ENCODE measurements at places on chromosomes 6 and 20.

- no peak for DNase-seq
Measured at GRCh38 chr6:106908386-106908840, 66.1 kb downstream of the CD24 start.

- DNase-seq = no peak
Measured at GRCh38 chr6:129031051-129031599, 148.2 kb downstream of the LAMA2 start.

DNA sequence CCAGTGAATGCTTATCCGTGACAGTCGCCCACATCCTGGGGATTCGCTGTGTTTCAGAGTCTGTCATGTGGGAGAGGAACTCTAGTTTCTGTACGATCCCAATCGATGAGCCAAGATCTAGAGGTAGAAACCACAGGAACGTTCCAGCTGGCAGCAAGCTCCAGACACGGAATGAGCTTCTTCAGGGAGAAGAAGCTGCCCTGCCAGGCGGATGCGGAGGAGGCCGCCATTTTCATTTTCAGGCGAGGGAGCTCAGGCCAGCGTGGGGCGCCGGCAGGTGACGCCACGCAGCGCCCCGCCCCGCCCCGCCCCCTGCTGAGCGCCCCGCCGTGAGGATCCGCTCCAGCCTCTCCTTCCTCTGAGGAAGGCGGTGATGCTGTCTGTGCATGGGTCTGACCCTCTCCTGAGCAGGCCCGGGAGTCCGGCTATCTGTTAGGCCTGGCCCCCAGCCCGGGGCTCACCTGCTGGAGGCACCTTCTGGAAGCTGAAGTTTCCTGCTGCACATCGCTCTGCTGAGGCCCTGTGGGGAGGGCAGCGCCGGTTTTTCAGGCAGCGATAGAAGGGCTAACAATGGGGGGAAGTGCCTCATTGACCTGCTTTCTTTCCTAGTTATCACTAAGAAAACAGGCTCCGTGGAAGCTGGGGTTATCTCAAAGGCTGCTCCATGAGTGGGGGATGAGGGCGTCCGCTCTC, 147.5 kb downstream of the ERMARD start:
- DNase-seq = no peak

- DNase-seq = peak; percentile 33
Measured at GRCh38 chr20:57089699-57090144, 176.7 kb downstream of the BMP7 start.

GRCh38 chr20:58352468-58352867, 36.6 kb upstream of the VAPB start:
- DNase-seq = no peak

- DNase-seq = peak; percentile 65
Measured at GRCh38 chr6:27687154-27688013, 214.5 kb upstream of the ZNF184 start.

DNA sequence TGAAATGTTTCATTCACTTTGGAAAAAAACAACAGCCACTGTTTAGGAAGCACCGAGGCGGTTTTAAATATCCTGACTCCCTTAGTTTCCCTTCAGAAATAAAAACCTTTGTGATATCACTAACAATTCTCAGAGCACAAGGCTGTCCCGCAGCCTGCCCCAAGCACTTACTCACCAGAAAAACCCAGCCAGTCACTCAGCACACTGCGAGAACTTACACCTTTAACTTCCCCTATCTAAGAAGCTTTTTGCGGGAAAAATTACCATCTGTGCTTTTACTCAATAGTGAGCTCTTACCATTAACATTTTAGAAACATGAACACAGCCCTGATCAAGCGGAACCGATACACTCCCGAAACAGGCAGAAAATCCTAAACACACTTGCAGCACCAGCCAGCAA, 9.3 kb downstream of the ZBTB46 start:
- DNase-seq = no peak

GRCh38 chr20:49882171-49882970, 33.0 kb downstream of the SPATA2 start:
- DNase-seq = no peak

DNA sequence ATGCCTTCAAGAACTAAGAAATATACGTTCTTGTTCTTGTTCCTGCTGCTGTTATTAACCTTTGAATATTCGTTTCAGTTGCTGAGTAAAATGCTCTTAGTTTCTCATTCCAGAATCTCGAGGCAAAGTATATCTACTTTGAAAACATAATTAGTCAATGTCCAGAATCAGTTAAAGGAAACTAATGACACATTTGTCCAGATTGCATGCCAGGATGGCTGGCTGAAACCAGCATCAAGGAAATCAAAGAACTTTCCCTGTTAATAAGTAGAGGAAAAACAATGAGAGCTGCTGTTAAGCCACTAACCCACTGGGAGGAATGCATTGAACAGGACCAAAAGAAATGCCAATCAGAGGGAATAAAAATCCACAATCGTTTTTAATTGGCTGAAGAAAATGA, 196.9 kb downstream of the ALDH8A1 start:
- no peak for DNase-seq

- no peak for DNase-seq
Measured at GRCh38 chr6:85191656-85192055, 258.2 kb upstream of the NT5E start.

GRCh38 chr20:51125780-51126179, 102.9 kb upstream of the KCNG1 start:
- no peak for DNase-seq

DNA sequence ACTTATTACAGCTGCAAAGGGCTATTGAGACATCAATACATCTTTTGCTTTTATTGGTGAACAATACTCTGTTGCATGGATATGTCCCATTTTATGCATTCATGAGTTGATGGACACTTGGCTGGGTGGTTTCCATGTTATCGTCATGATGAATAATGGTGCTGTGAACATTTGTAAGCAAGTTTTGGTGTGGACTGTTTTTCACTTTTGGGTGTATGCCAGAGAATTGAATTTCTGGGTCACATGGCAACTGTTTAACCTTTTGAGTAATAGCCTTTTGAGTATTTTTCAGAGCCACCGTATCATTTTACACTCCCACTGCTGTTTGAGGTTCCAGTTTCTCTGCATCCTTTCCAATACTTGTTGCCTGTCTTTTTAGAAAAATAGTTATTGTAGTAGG, 107.0 kb downstream of the JARID2 start:
- DNase-seq = no peak

- DNase-seq = no peak
Measured at GRCh38 chr20:38697306-38697705, 27.0 kb upstream of the SLC32A1 start.

DNA sequence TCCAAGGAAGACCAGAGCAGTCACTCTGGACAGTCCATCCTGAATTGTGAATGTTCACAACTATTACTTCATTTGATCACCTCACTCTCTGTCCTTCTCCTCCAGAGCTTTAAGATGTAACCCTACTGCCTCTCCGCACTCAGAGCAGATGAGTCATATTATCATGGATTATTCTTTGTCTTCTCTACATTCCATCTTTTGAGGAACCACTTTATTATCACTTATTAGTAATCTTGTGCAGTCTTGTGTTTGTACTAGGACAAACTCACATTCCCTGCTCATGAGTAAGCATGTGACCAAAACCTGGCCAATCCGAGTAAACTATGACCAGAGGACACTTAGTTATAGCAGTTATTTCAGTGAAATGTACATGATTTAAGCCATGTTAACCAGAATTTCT, 401.5 kb upstream of the ADGRB3 start:
- DNase-seq = no peak

DNA sequence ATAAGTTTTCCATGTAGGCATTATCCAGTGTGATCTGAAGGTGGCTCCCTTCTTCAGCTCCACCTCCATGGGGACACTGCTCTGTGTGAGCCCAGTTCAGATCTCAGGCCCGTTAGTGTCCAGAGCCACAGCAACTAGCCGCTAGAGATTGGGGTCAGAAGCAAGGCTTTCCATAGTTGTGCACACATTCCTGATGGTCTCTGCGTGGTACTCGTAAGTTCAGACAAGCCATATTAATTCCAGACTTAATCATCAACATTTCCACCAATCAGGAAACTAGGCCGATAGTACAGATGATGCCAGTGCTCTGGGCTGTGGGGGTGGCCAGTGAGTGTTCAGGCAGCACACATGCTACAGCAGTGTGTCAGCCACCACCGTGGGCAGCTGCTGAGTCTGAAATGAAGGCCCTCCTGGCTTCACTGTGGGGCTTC, 17.5 kb upstream of the SYNCRIP start:
- no peak for DNase-seq

DNA sequence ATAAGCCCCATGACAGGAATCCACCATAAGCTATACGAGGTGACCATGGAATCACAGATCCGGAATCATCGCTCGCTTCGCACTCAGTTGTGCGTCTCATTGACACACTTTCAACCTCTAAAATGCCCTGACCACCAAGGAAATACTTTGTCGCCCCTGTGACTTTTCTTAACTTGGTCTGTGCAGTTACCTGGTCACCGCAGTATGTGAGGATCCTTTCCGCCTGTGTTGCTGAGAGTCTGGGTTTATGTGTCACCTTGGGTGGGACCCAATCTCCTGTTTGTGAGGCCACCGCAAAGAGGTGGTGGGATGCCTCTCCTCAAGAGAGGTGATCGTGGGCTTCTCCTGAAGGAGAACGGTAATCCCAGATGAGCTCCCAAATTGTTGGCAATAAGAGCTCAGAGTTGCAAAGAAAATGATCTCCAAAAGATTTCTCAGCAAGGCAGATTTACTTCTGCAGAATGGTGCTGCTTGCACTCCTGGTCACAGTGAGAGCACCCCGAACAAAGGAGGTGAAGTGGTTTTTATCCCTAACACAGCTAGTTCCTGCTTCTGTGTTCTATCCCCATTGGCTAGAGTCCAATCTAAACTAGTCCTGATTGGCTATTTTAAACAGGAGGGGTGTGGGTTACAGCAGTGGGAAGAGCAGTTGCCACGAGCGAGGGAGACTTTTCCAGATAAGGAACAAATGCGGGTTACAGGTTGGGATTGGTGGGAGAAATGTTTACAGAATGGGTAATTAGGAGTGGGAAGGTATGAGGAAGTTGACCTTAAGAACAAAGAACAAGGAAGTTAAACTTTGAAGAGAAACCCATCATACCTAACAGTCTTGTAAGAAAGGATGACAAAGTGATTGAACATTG, 9.1 kb upstream of the ZNFX1 start:
- DNase-seq = no peak

- no peak for DNase-seq
Measured at GRCh38 chr20:63855363-63856097, 5.8 kb upstream of the ABHD16B start.

GRCh38 chr20:59176812-59177211, 13.2 kb downstream of the ZNF831 start:
- DNase-seq = no peak

- no peak for DNase-seq
Measured at GRCh38 chr6:15148356-15148946, 97.4 kb upstream of the JARID2 start.

- no peak for DNase-seq
Measured at GRCh38 chr6:168016721-168017525, 19.5 kb downstream of the KIF25 start.

GRCh38 chr6:131063764-131064272, 773 bp upstream of the EPB41L2 start:
- no peak for DNase-seq

- no peak for DNase-seq
Measured at GRCh38 chr6:116165596-116165995, 39.7 kb upstream of the COL10A1 start.

DNA sequence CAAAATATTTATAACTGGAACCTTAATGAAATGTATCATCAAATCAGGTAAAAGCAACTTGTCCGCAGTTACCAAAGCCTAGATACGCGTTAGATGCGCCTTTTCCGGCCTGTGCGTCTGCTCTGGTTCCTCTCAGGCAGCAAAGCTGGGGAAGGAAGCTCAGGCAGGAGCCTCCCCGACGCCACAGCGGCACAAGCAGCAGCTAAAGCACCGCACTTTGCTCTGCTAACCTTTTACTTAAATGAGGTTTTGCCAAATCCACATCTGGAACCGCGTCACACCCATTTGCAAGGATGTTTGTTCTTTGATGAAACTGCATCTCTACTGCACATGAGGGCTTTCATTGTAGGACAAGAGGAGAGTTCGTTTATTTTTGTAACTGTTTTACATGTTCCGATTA, 36.8 kb downstream of the THBS2 start:
- no peak for DNase-seq

- no peak for DNase-seq
Measured at GRCh38 chr6:111782192-111782809, 91.0 kb downstream of the FYN start.

GRCh38 chr6:102458990-102459389, 1065.5 kb downstream of the GRIK2 start:
- no peak for DNase-seq

- DNase-seq = no peak
Measured at GRCh38 chr6:72857791-72858585, 236.1 kb downstream of the KCNQ5 start.

DNA sequence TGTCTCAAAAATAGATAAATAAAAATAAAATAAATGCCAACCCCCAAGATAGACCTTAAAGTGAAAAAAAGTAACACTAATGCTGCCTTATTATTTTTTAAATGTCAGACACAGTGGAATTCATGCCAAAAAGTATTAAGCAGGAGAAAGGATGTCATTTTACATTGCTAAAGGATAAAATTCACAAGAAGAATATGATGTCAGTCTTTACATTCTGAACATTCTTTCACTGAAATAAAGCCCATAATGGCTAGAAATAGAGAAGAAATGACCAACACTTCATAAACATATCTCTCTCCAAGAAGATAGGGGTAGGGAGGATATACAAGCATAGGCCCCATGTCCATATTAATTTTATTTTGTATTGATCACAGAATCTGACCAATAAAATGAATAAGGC, 47.4 kb downstream of the SLC23A2 start:
- DNase-seq = no peak

GRCh38 chr20:10670501-10671220, 3.1 kb downstream of the JAG1 start:
- no peak for DNase-seq

- DNase-seq = no peak
Measured at GRCh38 chr20:24523661-24524060, 54.2 kb downstream of the SYNDIG1 start.

- no peak for DNase-seq
Measured at GRCh38 chr6:16320533-16321340, 82.3 kb downstream of the GMPR start.

DNA sequence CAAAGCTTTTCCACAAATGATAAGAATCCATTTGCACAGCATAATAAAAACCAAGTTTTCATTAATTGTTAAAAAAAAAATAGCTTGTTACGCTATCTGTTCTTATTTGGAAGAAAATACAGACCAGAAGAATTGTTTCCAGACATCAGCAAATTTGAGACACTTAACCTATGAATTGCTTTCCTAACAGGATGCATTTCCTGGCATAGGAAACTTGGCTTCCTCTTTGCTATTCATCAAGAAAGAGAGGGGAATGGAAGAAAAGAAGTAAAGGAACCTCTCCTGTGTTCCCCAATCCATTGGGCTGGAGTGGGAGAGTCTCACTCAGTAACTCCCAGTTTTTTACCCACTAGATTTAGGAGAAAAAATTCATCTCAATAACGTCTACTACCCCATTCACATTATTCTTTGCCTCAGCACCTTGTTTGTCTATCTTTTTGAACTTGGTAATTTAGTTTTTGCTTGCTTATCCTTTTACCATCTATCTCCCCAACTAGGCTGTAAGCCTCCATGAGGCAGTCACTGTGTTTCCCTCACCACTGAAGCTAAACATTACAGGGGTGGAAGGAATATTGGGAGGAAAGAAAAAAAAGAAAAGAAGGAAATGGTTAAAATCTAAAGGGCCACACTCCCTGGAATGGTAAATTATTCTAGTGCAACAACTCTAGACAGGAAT, 150.3 kb downstream of the COL21A1 start:
- DNase-seq = no peak

- no peak for DNase-seq
Measured at GRCh38 chr6:96862560-96862959, 25.3 kb upstream of the GPR63 start.

- no peak for DNase-seq
Measured at GRCh38 chr20:1845701-1846100, 49.5 kb upstream of the SIRPA start.
